Gastrocnemius medialis (tissue), 4 donors: ENCODE measurements at places on chromosomes 5 and 9. TPM values are rescaled to one million over a fixed set of nuclear protein-coding genes. Genes with fewer than 3 reads are reported as not detected.

GRCh38 chr9:7108936-7109335 is 351.2 kb downstream of the KDM4C start:
- DNase-seq, result no peak

GRCh38 chr9:105329719-105330062 is 85.2 kb downstream of the SLC44A1 start:
- no peak for DNase-seq

DNA sequence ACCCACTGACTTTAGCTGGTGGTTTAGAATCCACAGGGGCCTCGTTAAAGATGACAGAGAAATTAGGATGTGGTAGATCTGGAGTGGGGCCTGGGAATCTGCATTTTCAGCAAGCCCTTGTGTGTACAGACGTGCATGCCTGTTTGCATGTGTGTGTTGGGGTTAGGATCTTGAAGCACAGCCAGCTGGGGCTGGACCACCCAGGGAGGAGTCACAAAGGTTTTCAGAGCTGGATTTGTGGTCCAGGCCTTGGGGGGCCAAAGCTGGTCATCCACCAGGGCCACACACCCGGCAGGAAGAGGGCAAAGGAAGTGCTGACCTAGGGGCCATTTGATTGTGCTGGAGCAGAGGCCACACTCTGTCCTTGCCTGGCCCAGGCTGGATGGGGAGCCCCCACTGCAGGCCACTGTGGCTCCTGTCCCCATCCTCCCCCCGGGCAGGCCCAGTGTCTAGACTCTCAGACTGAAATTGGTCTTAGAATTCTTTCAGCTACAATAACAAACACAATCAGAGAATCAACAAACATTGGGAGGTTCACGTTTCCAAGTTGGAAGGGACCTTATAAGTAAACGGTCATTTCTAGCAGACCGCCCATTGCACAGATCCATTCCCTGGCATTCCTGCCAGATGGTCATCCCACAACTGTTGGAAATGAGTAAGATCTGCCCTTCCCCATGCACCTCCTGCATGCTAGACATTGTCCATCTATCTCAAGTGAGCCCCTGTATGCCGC is 10.3 kb downstream of the CDX1 start:
- no peak for DNase-seq

The IL17B gene
- total RNA-seq, result 1.2 TPM

DNA sequence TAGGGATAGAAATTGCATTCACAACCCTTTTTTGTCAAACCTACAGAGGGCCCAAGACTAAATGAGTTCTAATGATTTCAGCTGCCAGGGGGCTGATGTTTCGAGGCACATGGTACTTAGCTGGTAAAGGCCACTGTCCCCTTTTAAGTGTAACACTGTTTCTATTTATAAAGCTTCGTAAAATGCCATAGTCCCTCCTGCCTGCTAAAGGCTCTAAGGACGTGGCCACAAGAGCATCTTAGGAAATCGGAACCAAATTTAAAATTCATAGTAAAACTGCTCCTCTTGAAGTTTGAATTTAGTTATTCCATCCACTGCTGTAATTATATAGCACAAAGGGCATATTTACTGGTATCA is 170.3 kb upstream of the WWC1 start:
- DNase-seq, result no peak

- peak; percentile 47 for DNase-seq
Measured at GRCh38 chr9:134171316-134172197, 7.2 kb upstream of the RNU6ATAC start.

GRCh38 chr5:175021321-175021720 is 296.9 kb downstream of the MSX2 start:
- DNase-seq, result no peak

- no peak for DNase-seq
Measured at GRCh38 chr5:141742866-141743851, 61.1 kb upstream of the ARAP3 start.

DNA sequence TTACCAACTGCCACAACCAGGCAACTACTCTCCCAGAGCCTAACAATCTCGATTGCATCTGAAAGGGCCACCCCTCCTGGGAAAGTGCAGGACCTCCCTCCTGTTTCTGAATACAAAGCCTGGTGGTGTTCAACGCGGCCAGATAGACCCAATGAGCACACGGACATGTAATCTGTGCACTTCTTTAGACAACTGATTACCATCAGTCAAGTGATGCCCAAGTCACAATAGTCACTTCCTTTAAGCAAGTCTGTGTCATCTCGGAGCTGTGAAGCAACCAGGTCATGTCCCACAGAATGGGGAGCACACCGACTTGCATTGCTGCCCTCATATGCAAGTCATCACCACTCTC is 739 bp downstream of the C9orf72 start:
- peak; percentile 46 for DNase-seq

GRCh38 chr5:10588779-10589447 is 25.0 kb downstream of the ANKRD33B start:
- no peak for DNase-seq

- no peak for DNase-seq
Measured at GRCh38 chr9:19969721-19970120, 180.9 kb upstream of the SLC24A2 start.

DNA sequence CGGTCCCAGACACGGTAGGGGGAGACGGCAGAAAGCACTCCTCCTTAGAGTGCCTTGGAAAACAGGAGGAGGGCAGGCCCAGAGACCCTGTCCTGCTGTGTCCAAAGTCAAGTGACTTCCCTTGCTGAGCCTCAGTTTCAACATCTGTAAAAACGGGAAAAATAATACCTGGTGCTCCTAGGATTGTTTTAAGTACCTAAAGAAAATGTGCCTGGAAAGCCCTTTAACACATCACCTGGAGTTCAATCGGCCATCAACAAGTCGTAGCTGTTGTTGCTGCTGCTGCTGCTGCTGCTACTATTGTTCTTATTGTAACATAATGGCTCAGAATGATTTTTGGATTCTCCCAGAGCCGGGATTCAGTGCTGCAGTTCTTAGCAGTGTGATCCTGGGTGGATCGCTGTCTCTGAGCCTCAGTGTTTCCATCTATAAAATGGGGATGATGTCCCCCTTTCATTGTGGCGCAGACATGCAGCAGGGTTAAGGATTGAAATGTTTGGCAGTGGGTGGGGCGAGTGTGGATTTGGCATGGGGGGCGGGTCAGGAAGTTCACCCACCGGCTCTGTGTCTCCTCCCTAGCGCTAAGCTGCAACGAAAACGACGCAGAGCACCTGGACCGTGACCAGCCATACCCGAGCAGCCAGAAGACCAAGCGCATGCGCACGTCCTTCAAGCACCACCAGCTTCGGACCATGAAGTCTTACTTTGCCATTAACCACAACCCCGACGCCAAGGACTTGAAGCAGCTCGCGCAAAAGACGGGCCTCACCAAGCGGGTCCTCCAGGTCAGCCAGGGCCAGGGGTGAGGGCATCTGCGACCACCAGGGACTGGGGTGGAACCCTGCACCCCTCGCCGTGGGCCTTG is 9.2 kb downstream of the LHX2 start:
- DNase-seq, result no peak

GRCh38 chr5:139646912-139647505 is 1.1 kb upstream of the CXXC5 start:
- DNase-seq, result no peak
